T follicular helper cell (primary cell): ENCODE measurements at places on chromosomes 12 and 14.

- DNase-seq = no peak
Measured at GRCh38 chr14:76293221-76293620, 82.7 kb upstream of the ESRRB start.

- DNase-seq = no peak
Measured at GRCh38 chr12:7788294-7788660, 925 bp upstream of the NANOG start.

DNA sequence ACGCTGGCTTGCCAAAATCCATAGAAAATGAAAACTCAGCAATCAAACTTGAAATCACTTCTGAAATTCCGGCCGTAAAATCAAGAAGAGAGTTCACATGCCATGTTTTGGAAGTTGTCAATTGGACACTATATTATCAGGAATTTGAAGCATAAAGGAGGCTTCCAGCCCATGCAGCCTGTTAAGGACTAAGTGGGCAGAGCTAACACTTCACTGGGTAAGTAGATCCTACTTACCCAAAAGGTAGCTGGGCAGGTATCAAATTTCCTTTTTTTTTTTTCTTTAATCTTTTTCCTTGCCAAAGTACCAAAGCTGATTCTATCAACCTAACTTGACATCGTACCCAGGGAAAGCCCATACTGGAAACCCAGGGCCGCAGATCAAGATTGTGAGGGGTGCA lies 71.5 kb upstream of the ARHGAP5 start:
- DNase-seq = no peak

- no peak for DNase-seq
Measured at GRCh38 chr12:102848832-102849231, 68.2 kb downstream of the PAH start.
